ENCODE measurements at places on chromosomes 4 and X. TPM values are rescaled to one million over a fixed set of nuclear protein-coding genes. Genes with fewer than 3 reads are reported as not detected.

PWWP3B gene
- total RNA-seq = 0.28 TPM

HTN1 gene
- total RNA-seq = not detected

TMPRSS11E gene
- total RNA-seq = not detected

TMPRSS11F gene
- total RNA-seq = not detected

SRPK3 gene
- total RNA-seq = 0.85 TPM

PCDH7 gene
- 1.4 TPM for total RNA-seq

GPR173 gene
- total RNA-seq = 2.0 TPM

PNMA6A gene
- 2.8 TPM for total RNA-seq

USP17L12 gene
- total RNA-seq = not detected
